ENCODE measurements at places on chromosomes 16 and 17. TPM values are rescaled to one million over a fixed set of nuclear protein-coding genes. Genes with fewer than 3 reads are reported as not detected.
A peak's percentile ranks its signal among the peaks of the same experiment; 100 is the strongest.

Gene FN3K
- total RNA-seq, result 3.8 TPM

DNA sequence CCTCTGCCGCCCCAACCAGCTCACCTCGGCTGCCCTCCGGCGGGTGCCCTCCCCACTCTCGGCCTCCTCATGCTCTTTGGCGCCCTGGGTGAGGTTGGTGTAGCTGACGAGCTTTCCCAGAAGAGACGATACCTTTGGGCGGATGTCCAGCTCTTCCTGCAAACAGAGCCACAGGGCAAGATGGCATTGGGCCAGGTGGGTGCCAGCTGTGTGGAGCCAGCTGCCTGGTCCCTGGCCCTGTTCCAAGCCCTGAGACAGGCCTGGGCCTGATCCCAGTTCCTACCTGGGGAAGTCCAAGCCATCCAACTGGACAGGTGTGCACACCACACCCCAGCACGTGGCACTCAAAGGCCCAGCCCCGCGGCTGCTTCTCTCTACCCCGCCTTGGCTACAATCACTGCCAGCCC, 6.9 kb downstream of the SLC12A4 start:
- DNase-seq, result no peak

Gene NPEPPS
- 43.5 TPM for total RNA-seq

DNA sequence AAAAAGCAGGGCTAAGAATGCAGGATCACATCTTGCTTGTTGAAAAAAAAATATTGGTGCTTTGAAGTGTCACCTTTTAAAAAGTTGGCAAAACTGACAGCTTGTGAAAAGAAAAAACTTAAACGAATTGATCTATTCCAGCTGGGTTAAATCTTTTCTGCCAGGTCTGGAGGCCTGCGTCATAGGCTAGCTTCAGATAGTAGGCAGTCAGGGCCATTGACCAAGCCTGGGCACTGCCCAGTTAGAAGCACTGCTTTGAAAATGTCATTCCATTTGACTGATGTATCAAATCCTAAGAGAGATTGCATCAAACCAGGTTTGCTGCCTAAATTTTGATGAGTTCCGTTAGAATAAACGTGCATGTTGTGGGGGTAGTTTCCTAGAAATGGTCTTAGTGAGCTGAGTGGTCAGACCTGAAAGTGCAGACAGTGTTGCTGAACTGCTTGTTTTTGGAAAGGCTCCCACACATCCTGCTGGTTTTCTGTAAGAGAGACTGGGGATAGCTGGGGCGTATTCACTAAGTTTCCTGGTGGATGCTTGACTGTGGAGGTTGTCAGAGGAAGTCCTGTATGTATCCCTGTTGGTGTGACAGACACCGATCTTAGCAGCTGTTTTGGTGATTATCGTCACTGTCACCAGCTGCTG, 38.8 kb downstream of the NUP88 start:
- no peak for DNase-seq

Gene ASPA
- total RNA-seq, result not detected

- DNase-seq, result no peak
These were observed 190.8 kb downstream of the SLC39A11 start for GRCh38 chr17:72901657-72902056.

DNA sequence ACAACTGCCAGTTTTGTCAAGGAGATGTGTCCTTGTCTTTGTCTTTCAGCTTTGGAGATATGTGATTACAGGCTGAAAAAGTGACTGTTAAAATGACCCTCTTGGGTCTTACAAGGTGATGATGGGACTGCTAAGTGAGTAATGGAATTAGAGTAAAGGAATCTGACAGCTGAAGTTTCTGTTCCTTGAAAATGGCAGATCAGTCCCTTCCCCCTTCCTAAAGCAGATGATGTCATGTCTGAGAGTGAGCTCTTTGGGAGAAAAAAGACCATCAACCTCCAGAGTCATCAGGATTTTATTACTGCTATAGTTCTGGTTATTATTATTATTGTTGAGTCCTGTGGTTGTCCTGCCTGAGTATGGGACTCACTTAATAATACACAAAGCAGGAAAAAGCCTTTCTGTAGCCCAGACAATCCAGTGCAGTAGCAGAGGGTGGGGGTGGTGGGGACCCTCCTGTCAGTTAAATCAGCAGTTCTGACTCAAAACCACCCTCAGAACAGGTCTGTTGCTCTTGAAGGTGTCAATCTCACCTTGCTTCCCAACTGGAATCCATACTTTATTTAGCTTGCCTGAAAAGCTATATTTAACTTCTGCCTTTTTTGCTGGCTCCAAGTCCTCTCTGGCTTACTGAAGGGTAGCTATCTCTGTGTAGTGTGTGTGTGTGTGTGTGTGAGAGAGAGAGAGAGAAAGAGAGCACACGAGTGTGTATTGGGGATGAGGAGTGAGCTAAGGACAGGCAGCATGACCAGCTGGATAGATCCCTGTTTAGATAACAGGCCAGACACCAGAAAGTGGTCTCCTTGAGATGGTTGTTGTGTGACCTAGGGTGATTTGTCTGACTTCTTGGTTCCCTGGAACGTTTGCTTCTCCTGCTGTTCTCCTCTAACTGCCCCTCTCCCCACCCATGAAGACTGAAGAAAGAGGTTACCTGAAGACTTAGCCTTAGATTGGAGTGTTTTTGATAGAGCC, 4.9 kb downstream of the HROB start:
- no peak for DNase-seq

Gene CHMP1A
- total RNA-seq, result 85.2 TPM

Gene ABI3
- total RNA-seq, result 2.7 TPM

DNA sequence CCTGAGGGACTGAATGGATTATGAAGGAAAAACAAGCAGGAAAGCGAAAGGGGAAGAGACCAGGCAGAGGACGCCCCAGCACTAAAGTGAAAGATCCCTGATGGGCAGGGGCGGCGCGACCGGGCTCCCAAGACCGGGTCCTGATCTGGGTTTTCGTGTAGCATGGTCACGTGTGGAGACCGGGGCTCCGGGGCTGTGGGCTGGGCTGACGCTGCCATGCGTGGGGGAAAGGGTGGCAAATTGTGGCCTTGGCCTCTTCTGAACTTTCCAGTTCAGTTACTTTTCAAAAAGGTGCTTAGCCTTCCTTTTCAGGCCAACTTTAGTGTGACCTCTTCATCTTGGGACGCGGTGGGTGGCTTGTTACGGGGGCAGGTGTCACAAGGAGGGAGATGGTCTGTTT, 57.5 kb downstream of the METRNL start:
- DNase-seq, result no peak

DNA sequence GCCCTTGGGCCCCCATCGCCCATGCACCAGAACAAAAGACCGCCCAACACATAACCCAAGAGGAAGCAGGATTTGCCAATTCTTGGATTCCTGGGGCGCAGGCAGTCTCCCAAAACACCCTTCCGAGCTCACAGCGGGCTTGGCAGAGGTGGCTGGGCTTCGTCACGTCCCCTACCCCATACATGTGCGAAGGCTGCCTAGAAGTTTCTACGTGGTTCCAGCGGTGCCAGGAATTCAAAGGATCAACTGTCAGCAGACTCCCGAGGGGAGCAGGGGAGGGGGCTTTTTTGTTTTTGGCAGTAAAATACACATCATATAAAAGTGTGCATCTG, 80.8 kb upstream of the PLCG2 start:
- no peak for DNase-seq

DNA sequence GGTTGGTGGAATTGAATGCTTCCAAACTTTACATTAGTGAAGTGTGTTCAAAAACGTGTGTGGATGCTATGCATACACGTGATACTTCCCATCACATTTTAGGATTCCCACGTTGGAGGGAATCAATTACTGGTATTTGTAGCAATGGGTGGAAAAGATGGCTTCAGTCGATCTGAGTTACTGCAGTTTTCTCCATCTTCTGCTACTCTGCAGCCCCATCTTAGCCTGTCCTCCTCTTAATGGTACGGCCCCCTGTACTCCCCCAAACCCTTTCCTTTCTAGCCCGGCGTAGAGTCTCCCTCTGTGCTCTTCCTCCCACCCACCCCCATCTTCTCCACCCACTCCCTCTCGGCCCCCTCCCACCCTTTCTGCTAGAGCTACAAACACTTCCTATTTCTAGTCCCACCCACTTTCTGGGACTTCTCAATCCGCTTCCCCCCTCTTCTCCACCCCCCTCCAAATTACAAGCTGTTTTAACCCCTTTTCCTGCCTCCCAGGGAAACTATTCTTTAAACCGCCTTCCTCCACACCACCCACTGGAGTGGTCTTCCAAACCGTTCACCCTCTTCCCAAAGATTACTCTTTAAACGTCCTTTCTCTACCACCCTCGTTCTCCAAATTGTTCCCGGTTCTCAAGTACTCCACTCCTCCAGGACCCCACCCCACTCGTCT, 1.1 kb downstream of the CHTF8 start:
- DNase-seq, result peak; percentile 88

DNA sequence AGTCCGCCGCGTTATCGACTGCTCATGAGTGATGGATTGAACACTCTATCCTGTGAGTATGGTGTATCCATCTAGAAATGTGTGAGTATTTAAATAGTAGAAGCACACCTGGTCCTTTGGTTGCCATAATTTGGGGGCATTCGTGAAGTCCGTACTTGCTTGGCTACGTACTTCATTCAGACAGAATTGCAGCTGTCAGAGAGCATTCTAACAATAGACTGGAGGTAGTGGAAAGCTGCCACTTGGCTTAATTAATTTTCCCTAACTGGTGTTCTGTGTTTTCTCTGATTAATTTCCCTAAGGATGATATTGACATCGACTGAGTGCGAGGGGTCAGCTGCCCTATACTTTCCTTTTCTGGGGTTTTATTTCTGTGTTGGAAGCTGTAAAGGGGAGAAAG, 14.1 kb downstream of the RPA1 start:
- no peak for DNase-seq

Gene MT1E
- 22.3 TPM for total RNA-seq

- peak; percentile 97 for DNase-seq
These were observed at the start of gene RAB37 for GRCh38 chr17:74736513-74737298. TSS of gene RAB37 (plus strand) at chr17:74737256. CDS start at chr17:74737273, 17 bp downstream.

DNA sequence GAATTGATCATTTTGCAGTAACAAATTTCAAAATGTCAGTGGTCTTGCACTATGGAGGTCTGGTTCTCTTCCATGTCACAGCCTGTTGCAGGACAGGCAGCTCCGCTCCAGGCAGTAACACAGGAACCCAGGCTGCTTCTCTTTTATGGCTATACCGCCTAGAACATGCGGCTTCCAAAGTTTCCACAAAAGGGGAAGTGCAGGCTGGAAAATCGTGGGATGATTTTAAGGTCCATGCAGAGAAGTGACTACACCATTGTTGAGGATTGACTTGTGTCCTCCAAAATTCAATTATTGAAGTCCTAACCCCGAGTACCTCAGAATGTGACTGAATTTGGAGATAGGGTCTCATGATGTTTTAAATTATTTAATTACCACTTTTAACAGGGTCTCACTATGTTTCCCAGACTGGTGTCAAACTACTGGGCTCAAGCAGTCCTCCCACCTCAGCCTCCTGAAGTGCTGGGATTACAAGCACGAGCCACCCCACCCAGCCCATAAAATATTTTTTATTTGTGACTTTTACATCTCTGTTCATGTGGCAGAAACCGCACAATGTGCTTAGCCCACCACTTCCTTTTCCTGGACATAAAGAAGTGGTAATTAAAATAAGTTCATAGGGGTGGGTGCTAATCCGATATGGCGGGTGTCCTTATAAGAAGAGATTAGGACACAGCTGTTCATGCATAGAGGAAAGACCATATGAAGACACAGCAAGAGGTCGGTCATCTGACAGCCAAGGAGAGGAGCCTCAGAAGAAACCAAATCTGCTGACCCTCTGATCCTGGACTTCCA, 279.2 kb upstream of the RPL38 start:
- no peak for DNase-seq

GRCh38 chr17:8249621-8250500, 772 bp downstream of the PFAS start:
- DNase-seq, result no peak

Gene OTOA
- total RNA-seq, result not detected

Gene CSF3
- not detected for total RNA-seq

Gene CNGB1
- total RNA-seq, result not detected

DNA sequence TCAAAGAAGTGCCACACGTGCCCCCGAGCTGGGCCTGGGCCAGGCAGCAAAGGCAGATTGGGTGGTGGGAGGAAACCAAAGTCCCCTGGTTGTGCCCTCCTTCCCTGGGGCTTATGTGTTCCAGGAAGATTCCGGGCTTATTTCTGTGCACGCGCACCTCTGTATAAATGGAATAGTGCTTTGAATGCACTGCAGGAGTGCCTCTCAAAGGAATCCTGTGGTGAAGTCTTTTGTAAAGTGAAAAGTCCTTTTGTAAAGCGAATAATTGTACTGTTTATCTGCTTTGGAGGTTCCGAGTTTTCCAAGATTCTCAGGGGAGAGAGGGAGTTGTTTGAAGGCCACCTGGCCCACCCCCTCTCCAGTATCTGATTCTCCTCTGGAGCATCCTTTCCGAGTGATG, 26.8 kb downstream of the C17orf75 start:
- DNase-seq, result no peak

GRCh38 chr16:66750279-66751052, 943 bp downstream of the DYNC1LI2 start:
- DNase-seq, result no peak
